ENCODE measurements at places on chromosomes 4 and X.

GRCh38 chr4:62450740-62451139 lies 1250.6 kb downstream of the ADGRL3 start:
- no peak for DNase-seq

- no peak for DNase-seq
Observed at GRCh38 chr4:174616661-174617060, 94.4 kb upstream of the HPGD start.

- DNase-seq: no peak
Observed at GRCh38 chr4:147332091-147332490, 148.8 kb upstream of the EDNRA start.

- no peak for DNase-seq
Observed at GRCh38 chr4:88333741-88334405, 44.8 kb upstream of the HERC6 start.

DNA sequence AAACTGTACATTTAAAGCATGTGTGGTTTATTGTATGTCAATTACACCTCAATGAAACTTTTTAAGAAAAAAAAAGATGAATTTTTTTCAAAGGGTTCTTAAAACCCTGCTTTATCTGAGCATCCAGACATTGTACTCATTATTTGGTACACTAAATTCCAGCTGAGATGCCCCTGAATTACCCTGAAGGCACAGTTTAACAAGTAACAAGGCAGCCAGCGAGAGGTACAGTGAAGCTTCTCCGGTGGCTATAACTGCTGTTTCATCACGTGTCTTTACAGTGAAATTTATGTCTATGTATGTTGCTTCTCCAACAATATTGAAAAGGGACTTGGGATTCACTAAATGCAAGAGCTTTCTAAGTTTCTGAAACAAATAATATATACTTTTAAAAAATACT lies 15.8 kb downstream of the SLC7A11 start:
- DNase-seq: no peak

DNA sequence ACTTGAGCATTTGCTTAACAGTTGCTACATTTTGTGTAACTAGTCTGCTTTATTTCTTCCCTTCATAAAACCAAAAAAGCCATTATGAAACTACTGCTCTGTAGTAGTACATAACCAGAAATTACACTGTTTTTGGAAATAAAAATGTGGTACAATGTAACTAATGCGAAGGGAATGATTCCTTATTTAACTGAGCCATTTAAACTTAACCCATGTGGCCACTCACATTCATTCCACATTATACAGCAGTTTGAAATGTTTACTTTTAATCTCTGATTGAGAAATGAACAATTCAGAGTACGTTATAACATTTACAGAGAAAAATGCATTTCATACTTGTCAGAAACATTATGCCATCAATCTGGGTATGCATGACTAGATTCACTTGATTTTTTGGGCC lies 94.2 kb downstream of the NYX start:
- DNase-seq: no peak

GRCh38 chr4:93960450-93960849 lies 131.9 kb downstream of the ATOH1 start:
- no peak for DNase-seq

Measured in CD4-positive, alpha-beta T cell treated with Interleukin-6 for 4 hours (primary cell).